Activated CD4-positive, CD25-positive, alpha-beta regulatory T cell (primary cell): ENCODE measurements at places on chromosomes 11 and 22.

GRCh38 chr11:43327987-43328386 lies 16.2 kb downstream of the API5 start:
- no peak for DNase-seq

GRCh38 chr11:1326435-1327063 lies 17.1 kb upstream of the TOLLIP start:
- DNase-seq: no peak

DNA sequence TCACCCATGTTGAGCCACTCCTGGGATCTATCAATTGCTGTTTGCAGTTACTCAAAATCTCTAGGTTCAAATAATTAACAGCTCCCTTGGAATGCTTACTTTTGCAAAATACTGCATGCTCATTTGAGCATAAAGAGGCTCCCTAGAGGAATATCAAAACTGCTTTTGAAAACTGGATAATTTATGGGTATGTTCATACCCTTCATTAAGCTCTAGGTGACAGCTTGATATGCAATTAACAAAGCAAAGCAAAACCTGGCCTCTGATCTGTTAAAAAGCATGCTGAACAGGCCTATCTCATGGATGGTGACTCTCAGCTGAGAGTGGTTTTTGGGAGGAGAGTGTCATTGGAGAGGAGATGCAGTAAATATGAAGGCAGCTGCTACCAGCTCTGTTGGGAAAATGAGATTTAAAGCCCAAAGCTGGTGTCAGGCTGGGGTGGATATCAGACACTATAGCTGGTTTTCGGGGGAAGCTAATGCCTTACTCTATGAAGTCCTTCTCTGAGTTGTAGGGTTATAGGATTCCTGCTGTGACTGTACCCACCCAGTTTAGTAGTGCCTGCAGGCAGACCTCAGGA lies 110.9 kb downstream of the RASSF10 start:
- DNase-seq: no peak

DNA sequence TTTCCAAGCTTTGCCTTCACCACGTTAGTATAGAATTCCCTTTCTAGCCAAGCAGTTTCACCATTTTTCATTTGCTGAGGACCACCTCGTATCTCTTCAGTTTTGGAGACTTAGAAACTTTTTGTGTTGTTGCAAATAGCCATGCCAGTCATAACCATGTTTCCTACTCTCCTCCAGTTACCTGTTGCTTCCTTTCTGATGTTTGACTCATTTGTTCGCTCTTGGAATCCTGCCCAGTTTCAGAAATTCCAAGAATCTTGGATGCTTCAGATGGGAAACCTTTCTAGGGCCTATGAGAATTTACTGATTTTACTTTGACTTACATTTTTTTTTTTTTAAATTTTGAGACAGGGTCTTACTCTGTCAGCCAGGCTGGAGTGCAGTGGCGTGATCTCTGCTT lies 65.4 kb downstream of the PPP6R3 start:
- no peak for DNase-seq

DNA sequence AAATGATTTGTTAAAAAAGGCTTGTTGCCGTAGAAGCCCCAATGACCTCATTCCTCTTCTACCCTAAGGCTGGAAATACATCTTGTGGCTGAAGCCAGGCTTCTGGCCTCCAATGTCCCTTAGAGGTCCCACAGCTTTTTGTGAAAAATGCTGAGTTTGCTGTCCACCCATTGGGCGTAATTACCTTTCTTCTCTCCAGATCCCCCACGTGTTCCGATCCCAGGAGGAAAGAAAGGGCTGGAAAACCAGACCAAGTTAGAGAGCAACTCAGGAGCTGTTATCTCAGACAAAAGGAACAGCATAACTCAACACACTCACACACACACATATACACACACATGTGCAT lies 154.2 kb downstream of the MIAT start:
- DNase-seq: no peak

- no peak for DNase-seq
Observed at GRCh38 chr11:94876645-94877442, 96.5 kb downstream of the CWC15 start.

- no peak for DNase-seq
Observed at GRCh38 chr22:47225931-47226633, 463.6 kb downstream of the TBC1D22A start.

- no peak for DNase-seq
Observed at GRCh38 chr11:46701078-46701654, 335 bp downstream of the ZNF408 start.

DNA sequence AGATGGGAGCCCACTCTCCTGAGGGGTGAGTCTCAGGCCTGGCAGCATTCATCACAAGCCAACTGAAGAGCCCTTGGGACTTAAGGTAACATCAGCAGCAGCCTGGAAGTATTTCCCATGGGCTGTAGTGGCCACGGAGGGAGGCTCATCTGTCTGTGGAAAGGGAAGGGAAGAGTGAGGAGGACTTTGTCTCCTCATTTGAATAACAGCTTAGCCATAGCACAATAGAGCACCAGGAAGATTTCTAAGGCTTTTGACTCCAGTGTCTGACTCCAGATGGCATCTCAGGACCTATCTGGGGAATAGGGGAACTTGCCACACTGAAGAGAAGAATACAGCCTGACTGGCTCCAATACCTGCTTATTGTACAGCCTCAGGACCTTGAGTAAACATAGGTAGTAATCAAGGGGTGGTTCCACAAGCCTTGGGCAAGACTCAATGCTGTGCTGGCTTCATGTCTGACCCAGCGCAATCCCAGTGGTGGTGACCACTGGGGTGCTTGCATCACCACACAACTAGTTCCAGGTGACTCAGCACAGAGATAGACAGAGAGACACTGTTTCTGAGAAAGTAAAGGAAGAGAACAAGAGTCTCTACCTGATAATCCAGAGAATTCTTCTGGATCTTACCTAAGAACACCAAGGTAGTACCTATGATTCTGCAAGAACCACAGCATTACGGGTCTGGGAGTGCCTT lies 510.5 kb upstream of the CCDC179 start:
- DNase-seq: no peak

DNA sequence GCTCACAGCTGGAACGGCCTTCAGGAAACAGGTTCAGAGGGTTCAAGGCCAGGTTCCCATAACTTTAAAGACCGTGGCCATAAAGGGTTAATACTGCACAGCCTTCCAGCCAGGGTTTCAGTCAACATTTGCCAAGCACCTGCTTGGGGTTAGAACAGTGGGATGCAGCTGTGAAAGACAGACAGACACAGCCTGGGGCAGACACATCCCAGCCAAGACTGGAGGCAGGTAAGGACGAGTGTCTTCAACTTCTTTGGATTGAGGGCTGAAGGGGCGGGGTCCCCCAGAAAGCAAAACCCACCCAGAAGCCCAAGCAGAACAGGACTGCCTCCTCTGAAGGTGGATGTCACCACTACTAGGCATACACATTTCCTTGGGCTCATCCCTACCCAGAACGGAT lies 14.3 kb downstream of the ARFGAP2 start:
- no peak for DNase-seq

DNA sequence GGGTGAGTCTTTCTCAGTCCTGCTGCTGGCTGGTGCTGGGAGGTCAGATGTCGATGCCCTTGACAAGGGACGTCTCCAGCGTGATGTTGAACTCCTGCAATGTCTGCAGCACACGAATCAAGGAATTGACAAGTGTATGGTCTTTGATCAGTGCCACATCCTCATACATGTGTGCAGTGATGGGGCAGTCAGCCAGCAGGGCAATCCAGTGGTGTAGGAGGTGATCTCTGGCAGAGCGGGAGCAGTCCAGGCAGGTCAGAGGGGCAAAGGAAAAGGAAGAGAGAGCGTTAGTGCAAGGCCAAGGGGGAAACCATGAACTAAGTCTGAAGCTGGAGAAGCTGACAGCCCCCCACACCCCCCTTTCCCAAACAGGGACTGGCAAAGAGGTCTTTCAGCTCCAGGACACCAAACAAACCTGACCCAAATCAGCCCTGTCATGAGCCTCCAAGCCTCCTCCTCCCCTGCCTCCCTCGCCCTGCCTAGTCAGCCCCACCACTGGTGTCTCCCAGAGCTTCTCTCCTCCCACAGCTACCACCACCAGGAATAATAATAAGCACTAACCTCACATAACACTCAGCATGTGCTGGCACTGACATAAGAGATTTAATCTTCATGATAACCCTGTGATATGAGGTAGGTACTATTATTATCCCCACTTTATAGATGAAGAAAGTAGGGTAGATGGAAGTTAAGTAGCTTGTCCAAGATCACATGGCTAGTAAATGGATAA lies 48.4 kb upstream of the SCUBE2 start:
- no peak for DNase-seq

DNA sequence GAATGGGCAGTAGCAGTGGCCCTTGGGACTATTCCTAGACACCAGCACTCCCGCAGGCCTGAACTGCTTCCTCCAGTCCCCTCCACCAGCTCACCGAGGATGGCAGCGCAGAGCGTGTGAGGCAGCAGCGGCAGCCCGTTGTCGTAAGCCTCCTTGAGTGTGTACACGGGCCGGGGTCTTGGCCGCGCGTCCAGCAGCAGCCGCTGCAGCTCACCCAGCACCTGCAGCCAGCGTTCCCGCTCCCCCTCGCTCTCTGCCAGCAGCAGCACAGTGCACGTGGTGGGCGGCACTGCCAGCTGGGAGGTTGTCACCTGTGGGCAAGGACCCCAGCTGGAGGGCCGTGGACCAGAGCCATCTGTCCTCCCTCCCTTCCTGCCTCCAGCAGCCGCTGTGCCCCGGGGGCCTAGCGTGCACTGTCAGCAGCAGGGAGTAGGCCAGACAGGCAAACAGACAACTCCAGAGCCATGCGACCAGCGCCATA lies 13.0 kb downstream of the CDC42BPG start:
- DNase-seq: no peak

DNA sequence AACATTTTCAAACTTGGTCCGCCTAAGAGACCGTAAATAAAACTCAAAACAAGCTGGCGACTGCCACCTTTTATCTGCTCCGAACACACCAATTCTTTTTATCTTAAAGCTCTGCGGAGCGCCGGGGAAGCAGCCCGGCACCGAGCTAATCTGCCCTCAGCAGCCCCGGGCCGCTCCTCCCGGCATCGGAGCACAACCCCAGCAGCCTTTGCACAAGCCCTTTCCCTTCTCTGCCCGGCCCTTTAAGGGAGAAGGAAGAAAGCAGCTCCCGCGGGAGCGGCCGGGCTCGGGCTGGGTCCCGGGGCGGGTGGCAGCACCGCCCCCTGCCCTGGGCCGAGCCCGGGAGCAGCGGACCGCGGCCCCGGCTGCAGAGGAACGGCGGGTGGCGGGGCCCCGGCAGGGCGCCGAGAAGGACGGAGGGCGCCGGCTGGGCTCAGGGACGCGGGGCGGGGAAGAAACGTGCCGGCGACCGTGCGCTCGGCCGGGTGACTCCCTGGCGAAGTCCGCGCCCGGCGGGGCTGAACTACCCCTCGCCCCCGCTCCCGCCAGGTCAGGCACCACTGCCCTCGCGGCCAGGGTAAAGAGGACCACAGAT lies 133.6 kb upstream of the C11orf58 start:
- DNase-seq: no peak

DNA sequence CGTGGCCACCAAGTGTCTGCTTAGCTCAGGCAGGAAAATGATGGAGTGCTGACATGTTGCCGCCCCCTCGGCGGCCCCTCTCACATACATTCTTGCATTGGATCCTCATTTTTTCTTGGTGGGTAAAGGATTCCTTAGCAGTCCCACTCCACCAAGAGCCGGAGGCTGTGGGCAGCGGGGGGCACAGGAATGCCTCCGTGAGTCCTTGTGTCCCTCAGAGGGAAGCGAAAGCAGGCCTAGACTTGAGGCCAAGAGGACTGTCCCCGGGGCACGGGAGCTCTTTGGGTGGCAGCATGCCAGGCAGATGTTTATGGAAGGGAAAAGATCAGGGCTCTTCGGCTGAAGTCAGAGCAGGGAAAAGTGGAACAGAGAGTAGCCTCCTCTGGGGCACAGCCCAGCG lies 21.6 kb downstream of the LRFN4 start:
- no peak for DNase-seq

- DNase-seq: no peak
Observed at GRCh38 chr11:67062526-67063373, 6.1 kb downstream of the RHOD start.

DNA sequence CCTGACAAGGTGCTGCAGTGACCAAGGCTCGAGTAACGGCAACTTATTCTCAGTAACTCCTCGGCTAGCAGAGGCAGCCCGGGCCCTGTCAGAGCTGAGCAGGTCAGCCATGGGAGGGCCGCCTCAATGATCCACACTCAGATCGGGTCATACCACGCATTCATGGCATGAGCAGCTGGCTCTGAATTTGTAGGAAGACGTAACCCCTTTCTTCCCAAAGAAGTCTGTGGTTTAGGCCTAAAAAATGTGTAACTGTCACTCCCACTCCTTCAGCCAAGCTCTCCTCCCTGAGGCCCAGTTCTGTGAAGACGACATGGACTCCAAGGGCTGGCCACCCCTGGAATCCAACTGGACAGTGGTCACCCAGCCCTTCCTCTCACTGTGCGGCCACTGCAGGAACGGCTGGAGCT lies 30.0 kb downstream of the PPP2R1B start:
- DNase-seq: no peak

- DNase-seq: no peak
Observed at GRCh38 chr22:32820131-32821119, 18.9 kb downstream of the TIMP3 start.

DNA sequence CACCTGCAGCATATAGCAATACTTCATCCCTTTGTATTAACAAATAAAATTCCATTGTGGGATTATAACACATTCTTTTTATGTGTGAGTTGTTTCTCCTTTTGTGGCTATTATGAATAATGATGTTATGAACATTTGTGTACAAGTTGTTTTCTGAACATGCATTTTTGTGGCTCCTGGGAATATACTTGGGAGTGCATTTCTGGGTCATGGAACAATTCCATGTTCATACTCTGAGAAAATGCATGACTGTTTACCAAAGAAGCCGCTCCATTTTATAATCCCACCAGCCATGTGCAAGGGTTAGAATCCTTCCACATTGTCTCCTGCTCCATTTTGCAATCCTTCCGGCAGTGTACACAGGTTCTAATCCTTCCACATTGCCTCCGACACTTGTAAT lies 713.8 kb downstream of the TBC1D22A start:
- no peak for DNase-seq

GRCh38 chr11:59152312-59152951 lies 9.8 kb downstream of the FAM111A start:
- DNase-seq: no peak

DNA sequence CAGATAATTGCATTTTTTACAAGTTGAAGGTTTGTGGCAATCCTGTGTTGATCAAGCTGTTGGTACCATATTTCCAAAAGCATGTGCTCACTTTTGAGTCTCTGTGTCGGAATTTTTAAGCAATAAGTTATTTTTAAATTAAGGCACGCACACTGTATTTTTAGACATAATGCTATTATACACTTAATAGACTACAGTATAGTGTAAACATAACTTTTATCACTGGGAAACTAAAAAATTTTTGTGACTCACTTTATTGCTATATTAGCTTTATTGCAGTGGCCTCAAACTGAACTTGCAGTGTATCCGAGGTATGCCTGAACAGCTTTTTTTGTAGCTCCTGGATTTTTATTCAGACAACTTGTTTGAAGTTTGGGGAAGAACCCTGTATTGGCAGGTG lies 31.3 kb upstream of the RRM1 start:
- DNase-seq: no peak
